ENCODE measurements at places on chromosomes 2 and 18. TPM values are rescaled to one million over a fixed set of nuclear protein-coding genes. Genes with fewer than 3 reads are reported as not detected.

NIFK gene
- 79.2 TPM for total RNA-seq

DNA sequence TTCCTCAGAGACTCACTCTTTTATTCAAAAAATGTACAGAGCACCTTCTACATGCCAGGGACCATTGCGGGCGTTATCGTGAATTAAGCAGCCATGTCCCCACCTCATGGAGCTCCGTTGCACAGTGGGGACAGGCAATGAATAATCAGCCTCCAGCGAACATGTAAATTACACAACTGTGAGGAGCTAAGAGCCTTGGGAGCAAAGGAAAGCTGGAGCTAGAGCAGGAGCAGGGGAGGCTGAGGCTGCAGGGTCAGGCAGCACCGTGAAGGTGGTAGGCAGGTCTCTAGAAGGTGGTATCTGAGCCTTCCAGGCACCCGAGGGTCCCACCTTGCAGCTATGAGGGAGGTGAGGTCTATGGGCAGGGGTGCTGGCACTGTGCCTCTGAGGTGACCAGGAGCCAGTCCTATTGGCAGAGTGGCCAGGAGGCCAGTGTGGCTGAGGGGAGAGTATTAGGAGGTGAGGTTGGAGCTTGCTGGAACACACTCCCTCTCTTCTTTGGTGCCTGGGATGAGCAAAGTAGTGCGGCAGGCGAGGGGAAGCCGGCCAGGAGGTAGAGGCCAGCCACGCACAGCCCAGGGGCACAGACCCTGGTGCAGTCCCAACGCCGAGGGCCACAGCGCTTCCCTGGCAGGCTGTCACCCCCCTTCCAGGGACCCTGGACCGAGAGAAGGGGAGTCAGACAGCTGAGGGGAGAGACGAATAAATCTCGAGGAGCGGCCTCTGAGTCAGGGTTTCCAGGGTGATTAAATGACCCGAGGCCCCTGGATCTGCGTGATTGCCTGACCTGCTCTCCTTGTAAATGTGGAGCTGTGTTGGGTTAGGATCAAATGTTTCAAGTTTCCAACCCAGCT is 167.3 kb downstream of the SEPTIN10 start:
- DNase-seq: no peak

- DNase-seq: no peak
Measured at GRCh38 chr2:10378189-10378588, 69.9 kb downstream of the ODC1 start.

DNA sequence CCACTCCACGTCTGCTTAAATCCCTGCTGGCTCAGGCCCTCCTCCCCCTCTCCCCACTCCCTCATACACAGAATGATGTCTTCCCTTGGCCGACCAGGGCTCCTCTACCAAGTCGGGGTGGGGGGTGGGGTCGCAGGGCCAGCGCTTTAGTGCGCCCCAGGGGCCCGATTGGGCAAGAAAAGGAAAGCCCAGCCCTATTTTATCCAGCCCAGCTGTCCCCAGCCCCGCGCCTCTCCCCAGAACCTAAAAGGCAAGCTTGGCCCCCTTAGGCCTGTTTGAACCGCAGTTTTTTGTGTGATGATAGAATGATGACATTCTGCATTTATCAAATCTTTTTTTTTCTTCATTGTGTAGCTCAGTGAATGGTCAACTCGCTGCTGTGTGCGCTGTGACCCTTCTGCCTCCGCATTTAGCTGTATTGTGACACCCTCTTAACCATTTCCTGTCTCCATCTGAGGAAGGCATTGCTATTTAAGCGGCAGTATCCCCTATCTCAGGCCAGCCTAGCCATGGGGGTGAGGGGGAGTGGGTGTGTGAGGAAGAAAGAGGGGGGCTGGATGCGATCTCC is 231.4 kb downstream of the HAUS1 start:
- no peak for DNase-seq

DNA sequence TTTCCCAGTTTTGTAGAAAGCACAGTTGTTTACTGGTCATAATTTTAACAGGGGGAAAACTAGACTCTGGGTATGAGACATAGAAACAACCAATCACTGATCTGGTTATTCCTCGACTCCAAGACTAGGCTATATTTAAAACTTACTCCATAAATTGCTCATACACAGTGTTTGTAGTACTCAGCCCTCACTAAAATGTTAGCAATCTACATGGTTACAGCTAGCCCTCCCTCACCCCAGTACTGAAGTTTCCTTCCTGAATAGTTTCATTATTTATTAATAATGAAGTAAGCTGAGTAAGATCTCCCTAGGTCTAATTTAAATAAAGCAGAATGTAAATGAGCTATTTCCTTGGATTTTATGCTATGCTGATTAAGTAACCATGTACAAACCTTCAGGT is 275.1 kb downstream of the CDH20 start:
- no peak for DNase-seq

IL1F10 gene
- total RNA-seq: not detected

STK25 gene
- total RNA-seq: 137 TPM

GRCh38 chr2:75047189-75047991 is 88.9 kb downstream of the POLE4 start:
- DNase-seq: no peak

DNA sequence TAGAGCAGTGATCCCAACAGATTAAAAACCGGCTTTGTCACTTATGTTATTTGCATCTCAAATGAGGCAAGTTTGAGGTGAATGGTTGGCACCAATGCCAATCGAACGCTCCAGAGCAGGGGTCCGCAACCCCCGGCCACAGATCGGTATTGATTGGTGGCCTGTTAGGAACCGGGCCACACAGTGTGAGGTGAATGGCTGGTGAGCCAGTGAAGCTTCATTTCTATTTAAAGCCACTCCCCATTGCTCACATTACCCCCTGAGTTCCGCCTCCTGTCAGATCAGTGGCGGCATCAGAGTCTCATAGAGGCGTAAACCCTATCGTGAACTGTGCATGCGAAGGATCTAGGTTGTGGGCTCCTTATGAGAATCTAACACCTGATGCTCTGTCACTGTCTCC is 132.0 kb downstream of the TMEM182 start:
- DNase-seq: no peak

GRCh38 chr18:36780748-36781147 is 48.1 kb downstream of the TPGS2 start:
- DNase-seq: no peak

TTC39C gene
- total RNA-seq: 22.5 TPM

PSD4 gene
- 47.7 TPM for total RNA-seq

DNA sequence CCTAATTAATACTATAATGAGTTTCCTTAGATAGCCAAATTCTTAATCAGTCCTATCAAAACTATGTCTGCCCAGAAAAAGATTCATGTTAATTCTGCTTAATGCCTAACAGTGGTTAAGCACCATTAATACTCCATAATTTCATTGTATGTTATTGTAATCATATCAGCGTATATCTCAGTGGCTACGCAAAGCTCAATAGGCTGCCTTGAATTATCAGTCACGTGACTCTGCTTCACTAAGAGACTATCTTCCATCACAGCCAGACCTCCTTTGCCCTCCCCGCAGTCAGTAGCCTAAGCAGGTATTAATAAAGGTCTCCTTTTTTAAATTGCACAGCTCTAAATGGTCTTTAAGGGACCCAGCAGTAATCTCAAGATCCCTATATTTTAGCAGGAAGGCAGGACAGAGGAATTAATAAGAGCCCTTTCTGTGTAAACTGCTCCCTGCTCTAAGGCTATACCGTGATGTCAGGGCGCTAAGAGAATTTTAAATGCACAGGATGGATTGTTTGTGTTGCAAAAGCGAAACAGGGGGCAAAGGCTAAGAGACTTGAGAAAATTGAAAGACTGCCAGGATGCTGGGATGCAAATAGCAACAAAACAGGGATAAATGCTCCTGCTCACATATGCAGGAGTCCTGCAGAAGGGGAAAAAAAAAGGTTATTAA is 215.6 kb upstream of the POU3F3 start:
- DNase-seq: no peak

REG1B gene
- total RNA-seq: not detected

GRCh38 chr2:177740700-177741099 is 331.9 kb downstream of the PDE11A start:
- no peak for DNase-seq

DNA sequence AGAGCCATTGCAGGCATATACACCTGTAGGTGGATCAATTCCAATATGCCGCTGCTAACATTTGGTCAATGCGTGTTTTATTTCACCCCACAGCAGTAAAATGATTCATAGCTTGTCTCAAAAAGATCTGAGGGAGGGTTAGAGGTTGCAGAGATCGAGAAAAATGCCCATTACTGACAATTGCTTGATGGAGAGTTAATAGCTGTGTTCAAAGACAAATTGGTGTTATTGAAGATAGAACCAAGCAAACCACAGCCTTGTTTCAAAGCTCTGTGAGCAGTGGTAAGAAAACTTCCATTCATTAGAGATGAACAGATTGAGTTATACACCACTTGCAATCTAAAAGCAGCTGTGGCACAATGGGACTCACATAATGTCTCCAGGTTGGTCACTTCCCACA is 95.4 kb downstream of the KCNE4 start:
- no peak for DNase-seq

GRCh38 chr2:232026910-232027309 is 65.4 kb downstream of the DIS3L2 start:
- DNase-seq: no peak

NGEF gene
- total RNA-seq: 5.2 TPM

DNA sequence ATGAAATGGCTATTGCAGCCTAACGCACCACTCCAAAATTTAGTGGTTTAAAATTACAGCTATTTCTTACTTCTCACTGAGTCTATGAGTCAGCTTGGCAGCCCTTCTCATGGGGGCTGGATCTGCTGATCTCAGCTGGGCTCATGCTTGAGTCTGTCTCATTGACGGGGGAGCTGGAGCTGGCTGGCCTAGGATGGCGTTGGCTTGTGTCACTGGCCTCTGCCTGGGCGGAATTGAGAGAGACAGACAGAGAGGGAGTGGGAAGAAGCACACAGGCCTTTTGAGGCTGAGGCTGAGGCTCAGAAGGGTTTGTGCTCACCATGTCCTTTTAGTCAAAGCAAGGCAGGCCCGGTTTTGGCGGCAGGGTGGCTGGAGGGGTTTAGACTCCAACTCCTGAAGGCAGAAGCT is 412.1 kb upstream of the MYT1L start:
- DNase-seq: no peak

UGT1A10 gene
- total RNA-seq: 29.3 TPM

- DNase-seq: no peak
Measured at GRCh38 chr2:174153757-174154680, 94.3 kb downstream of the OLA1 start.

ZSWIM2 gene
- not detected for total RNA-seq

DNA sequence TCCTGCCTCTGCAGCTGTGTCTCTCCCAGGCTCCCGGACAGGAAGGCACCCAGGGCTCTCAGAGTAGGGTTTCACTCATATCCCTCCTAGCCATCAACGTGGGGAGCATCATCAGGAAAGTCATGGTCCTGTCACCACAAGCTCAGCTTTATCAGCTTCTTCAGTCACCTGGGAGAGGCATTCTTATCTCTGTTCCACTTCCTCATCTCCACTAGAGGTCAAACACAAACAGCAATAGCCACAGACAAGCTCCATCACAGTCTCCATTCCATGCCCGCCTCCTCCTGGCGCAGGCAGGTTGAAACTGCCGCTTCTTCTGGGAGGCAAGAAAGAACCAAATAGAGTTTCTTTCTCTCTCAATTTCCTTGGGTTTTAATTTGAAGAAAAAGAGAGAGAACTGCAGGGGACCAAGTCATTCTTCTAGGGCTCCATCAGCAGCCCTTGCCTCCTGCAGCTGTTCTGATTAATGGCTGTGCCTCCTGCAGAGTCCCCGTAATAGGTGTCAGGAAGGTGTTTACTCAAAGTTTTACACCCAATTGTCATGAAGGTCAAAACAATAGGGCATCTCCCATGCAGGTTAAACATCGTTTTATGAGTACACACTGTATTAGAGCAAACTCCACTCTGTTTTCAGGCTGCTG is 377.9 kb downstream of the TMEM182 start:
- no peak for DNase-seq

DNA sequence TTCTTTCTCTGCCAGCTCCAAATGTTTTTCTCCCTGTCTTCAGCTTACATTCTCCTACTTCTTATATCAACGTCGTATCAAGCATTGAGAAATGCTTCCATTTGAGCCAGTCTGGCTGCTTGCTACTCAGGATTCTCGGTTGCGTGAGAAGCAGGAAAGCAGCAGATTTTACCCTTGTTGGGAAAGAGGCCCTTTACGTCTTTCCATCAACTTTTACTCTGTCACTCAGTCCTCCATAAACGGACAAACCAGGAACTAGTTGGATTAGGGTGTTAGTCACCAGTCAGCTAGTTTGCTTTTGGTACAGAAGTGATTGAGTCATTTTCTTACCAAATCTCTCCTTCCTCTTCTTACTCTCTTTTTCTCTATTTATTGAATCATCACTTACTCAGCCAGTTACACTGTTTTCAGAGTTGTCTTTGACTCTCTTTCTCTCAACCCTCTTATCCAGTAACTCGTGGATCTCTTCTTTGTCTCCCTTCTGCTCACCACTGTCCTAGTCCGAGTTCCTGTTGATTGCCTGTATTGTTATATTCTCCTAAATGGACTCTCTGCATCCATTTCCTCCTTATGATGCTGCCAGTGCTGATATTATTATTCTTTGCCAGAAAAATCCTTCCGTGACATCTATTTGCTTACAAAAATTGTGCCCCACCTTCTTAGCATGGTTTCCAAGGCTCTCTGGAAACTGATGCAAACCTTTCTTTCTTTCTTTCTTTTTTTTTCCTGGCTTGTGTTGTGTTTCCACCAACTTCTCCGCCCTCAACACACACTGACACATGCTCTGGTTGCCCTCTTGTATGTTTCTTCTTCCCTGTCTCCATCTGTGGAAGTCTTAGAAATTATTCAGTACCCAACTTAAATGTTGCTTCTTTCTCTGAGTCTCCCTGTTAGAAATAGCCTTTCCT is 61.5 kb downstream of the VRK2 start:
- DNase-seq: no peak

GRCh38 chr2:118834901-118835745 is 12.3 kb downstream of the EN1 start:
- DNase-seq: no peak

DNA sequence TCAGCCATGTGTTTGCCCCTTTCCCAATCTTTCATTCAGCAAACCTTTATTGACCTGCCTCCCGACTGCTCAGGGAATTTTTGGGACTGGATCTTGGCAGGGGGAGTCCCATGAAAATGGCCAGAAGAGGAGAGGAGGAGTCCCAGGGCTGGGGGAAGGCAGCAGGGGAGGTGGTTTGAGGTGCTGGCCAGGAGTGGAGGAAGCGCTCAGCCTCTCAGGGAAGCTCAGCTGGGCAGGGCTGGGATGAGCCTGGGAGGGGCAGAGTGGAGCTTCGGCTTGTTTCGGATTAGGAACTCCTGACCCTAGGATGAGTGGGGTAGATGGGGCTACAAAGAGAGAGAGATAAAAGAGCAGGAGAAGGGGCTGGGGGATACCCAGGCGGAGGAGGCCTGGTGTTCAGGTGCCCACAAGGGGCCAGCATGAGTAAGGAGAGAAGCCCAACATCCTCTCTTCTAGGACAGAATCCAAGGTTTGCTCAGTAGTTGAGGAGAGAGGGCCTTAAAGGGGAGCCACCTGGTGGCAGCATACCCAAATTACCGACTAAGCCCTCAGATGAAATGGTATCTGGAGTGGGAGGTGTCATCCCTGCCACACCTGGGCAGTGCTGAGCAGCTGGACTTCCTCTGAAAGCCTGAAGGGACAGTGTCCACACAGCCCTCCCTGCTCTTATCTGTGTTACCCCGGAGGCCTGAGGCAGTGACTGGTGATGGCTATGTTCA is 91.1 kb downstream of the INHBB start:
- DNase-seq: no peak

All from esophagus squamous epithelium (tissue), 5 donors.